Sciatic nerve (tissue), 2 donors: ENCODE measurements at places on chromosomes 6 and 20.

GRCh38 chr20:49582413-49583334 lies 14.7 kb upstream of the PTGIS start:
- DNase-seq: no peak

GRCh38 chr6:47034421-47034820 lies 7.7 kb downstream of the ADGRF1 start:
- DNase-seq: no peak

- no peak for DNase-seq
Observed at GRCh38 chr6:47669684-47670513, 28.5 kb upstream of the ADGRF4 start.

DNA sequence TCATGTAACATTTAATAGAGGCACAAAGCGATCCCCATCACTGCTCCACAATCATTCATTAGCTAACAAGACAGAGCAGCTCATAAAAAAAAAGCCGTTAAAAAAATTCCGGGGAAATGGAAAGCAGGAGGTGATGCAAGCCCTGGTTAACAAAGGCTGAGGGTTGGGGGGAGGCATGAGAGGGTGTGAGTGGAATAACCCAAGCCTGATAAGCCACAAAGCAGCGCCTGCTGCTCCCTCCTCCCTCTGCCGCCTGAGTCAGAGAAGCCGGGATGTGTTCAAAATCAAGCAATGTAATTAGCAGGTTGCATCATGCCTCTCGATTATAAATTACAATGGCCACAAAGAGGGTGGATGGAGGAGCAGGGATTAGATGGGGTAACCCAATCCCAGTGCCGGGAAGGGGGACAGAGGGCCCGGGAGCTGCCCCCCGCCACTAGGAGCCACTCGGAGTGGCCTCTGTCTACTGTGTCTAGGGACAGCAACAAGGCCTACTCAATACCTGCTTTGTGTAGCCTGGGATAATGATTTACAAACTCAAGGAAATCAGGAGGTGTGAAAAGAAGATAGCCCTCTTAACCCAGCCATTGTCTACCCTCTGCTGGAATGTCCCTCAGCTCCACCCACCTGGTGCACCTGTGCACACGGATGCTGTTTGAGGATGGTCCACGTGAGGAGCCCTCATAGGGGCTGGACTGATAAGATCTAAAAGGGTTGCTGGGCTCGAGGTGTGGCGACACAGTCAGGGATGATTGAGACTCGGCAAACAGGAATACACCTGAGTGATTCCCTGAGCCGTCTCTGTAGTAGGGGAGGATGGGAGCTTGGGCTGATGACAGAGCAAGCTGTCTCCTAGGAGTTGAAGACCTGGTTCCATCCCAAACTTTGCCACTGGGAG lies 156.9 kb downstream of the VEGFA start:
- DNase-seq: no peak

DNA sequence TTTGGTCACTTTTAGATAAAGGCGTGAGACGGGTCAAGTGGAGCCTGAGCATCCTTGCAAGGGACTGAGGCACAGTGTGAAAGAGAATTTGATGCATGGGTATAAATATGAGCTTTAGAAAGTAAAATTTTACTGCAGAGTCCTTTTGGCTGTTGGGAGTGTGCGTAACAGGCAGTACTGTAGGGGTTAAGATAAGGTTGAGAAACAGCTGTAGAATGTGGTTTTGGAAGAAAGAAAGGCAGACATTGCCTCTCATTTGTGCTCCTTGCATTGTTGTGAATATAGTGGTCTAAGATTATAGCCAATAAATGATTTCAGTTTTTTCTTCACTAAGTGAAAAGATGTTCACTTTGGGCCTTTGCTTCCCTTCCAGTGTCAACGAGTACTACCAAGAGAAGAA lies 73.0 kb downstream of the RREB1 start:
- no peak for DNase-seq

- DNase-seq: no peak
Observed at GRCh38 chr6:36927691-36928546, 26.6 kb upstream of the PI16 start.

DNA sequence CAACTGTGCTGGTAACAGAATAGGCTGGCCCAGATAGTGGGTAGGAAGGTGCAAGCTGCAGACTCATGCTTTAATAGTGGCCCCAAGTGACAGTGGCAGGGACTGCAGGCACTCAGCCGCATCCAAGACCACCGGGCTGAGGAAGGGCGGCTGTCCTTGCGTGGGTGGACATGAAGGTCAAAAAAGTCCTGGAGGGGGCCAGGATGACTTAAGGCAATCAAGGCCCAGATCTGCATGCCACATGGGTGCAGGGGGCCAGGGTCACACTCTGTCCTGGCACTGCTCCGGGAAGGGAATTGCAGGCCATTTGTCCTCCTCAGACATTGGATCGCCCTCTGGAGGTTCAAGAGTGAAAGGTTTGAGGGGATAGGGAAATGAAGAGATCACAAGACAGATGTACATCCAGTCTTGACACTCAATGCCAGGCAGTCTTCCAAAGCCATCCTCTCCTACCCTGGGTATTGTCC lies 10.4 kb upstream of the VNN2 start:
- no peak for DNase-seq

DNA sequence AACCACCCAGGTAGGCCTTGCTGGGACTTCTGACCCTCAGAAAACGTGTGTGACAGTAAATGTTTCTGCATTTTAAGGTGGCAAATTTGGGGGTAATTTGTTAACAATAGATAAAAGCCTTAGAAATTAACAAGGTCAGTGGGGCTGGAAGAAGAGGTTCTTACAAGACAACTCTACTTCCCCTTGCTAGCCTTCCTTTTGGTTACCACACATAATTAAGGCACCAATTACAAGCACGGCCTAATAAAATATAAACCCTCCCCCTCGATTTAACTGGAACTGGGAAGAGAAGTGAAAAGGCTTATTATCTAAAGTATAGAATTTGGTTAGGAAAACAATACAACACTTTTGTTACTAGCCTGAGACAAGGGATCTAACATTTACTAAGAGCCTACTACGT lies 38.8 kb downstream of the ELOVL5 start:
- no peak for DNase-seq

GRCh38 chr6:152221806-152222628 lies 414.5 kb downstream of the ESR1 start:
- DNase-seq: no peak

DNA sequence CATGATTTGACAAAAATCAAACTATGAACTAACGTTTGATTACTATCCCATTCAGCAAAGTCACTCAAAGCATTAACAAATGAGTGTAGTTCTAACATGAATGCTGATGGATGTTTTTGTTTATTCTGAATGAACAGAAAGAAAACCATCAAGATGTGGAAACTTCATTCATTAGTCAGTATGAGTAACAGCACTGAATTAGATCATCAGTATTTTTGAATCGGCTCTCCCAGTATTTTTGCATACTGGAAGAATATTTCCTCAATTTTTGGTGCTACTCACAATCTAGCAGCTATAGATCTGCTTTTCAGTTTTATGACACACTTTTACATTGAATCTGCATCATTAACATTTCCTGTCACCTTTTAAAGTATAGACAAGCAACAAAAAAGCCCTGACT lies 63.8 kb upstream of the CD83 start:
- DNase-seq: no peak

- no peak for DNase-seq
Observed at GRCh38 chr20:34582911-34583310, 24.4 kb downstream of the MAP1LC3A start.

DNA sequence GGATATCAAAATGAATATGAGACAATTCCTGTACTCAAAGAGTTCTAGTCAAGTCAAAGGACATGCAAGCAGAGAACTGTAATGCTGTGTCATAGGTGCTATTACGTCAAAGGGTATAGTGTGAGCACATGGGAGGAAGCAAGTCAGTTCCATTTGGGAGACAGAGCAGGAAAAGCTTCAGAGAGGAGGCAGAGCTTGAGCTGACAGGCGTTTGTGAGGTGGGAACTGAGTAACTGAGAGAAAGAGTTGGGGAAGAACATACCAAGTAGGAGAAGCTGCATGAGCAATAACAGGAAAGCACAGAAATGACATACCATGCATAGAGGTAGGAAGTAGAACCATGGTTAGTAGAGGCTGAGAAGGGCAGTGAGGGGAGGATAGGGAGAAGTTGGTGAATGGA lies 15.2 kb upstream of the SSR1 start:
- no peak for DNase-seq

GRCh38 chr6:1468126-1468525 lies 78.8 kb downstream of the FOXF2 start:
- no peak for DNase-seq

DNA sequence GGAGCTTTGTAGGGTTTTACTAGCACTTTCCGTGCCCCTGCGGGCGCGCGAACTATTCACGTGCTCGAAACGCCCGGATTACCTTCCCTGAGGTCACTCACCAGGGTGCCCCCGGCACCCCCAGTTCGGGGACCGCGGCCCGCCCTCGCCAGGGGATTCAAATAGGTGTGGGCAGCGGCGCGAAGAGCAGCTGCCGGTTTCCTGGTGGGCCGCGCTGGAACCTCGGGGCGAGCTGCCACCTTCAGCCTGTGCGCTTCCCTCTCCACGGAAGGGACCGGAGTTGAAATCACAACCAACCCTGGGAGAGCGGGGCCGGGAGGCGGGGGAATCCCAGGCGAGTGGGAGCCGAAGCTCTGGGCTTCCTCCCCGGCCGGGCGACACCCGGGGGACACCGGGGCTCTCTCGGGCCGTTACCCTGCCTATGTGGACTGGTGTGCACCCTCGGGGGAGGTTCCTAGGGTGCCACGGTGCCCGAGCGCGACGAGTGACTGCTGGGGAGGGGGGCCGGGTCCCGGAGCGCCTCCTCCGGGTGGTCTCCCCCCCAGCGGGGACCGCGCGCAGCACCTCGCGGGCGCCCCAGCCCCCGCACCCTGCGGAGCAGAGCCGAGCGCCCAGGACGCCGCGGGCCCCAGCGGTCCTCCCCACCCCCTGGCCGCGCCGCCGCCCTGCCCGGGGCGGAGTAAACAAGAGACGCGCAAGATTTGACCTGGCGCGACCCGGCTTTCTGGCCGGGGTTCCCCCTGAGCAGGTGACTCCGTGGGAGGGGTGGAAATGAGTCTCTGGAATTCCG lies 2.1 kb upstream of the HIVEP2 start:
- DNase-seq: peak; percentile 91

DNA sequence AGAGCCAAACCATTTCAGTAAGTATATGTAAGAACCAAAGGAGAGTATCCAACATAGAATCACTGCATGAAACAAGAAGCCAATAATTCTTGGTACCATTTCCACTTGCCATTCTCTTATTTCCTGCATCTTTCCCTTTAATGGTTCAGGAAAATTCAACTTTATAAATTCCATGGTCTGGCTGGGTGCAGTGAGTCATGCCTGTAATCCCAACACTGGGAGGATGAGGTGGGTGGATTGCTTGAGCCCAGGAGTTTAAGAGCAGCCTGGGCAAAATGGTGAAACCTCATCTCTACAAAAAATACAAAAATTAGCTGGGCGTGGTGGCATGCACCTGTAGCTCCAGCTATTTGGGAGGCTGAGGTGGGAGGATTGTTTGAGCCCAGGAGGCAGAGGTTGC lies 21.2 kb downstream of the NHLRC1 start:
- no peak for DNase-seq

DNA sequence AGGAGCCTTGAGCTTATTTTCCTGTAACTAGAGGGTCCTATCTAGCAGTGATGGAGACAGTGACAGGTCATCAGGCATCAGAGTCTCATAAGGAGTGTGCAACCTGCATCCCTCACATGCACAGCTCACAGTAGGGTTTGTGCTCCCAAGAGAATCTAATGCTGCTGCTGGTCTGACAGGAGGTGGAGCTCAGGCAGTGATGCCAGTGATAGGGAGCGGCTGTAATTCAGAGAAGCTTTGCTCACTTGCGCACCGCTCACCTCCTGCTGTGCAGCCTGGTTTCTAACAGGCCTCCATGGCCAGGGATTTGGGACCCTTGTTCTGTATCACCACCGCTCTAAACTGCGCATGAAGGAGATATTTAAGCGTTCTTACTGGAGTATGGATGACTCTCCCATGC lies 5.3 kb downstream of the KIF25 start:
- no peak for DNase-seq

DNA sequence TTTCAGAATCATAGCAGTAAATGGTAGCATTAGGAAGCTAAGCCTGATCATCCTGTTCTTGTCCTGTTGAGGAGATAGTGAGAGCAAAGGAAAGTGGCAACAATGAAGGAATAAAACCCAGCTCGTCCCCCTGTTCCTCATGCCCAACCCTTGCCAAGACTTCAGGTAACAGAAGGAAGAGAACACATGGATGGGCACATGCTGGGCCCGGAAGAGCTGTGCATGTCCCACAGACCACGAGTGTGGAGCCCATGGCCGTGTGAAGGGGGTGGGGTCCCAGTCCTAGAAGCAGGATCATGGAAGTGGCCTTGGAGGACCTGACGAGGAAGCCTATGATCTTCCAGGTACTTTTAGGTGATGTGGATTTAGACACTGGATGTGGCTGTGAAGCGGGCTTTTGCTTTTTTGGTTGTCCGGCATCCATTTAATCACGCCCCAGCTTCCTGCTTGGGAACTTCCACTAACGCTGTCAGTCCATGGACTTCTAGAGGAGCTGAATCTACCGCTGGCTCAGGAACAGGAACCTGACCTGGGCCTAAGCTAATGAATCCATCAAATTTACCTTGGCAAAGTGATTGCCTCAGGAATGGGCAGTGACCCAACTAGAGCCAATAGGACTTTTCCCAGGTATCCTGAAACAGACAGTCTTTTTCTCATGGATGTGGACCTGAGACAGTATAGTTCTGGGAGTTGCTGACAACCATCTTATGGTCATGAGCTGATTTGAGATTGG lies 79.3 kb upstream of the ARMC2 start:
- DNase-seq: no peak

DNA sequence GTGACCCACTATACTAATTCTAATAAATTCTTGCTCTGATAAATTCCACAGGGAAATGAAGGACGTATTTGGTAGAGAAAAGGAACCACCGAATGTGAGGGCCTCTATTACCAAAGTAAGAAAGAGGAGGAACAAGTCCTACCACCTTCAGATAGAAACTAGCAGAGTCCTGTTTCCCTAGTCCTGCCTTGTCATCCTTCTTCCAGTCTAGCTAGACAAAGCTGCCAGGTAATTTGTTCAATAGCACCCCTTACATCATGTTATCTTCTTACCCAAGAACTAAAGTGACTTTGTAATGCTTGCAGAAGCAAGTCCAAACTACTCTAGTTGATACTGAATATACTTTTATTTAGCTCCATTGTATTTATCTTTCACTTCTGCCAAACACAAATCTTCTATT lies 29.3 kb upstream of the FAM83B start:
- DNase-seq: no peak

DNA sequence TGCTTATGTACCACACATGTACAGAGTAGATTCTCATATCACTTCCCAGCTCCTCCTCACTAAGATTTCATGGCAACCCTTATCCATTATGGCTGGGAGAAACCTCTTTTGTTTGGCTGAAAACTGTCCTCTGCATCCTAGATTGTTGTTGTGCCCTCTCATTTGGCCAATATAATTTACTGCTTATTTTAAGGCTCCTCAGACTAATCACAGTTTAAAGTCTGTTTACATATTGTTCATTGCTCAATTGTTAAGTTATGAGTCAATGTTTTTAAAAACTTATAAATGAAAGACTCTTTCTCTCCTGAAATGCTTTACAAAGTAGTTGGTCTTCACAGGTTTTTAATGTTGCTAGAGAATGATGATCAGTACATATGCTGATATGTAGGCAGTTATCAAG lies 57.3 kb downstream of the FAM83B start:
- DNase-seq: no peak

GRCh38 chr20:10800288-10800687 lies 126.5 kb upstream of the JAG1 start:
- DNase-seq: no peak
